ENCODE measurements at places on chromosomes 7 and 10.
A peak's percentile ranks its signal among the peaks of the same experiment; 100 is the strongest.

DNA sequence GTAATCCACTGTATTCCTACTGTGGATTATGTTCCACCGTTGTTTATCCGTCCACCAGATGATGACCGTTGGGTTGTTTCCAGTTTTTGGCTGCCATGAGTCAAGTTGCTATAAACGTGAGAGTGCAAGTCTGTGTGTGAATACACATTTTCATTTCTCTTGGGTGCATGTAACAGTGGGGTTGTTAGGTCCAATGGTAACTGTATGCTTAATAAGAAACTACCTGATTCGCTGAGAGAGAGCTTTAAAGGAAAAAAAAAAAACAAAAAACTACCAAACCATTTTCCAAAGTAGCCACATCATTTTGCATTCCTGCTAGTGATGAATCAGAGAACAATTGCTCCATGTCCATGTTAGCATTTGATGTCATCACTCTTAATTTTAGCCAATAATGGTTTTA lies 15.9 kb downstream of the UBN2 start:
- DNase-seq = no peak

- no peak for DNase-seq
These were observed 23.9 kb upstream of the REEP3 start for GRCh38 chr10:63497321-63497720.

DNA sequence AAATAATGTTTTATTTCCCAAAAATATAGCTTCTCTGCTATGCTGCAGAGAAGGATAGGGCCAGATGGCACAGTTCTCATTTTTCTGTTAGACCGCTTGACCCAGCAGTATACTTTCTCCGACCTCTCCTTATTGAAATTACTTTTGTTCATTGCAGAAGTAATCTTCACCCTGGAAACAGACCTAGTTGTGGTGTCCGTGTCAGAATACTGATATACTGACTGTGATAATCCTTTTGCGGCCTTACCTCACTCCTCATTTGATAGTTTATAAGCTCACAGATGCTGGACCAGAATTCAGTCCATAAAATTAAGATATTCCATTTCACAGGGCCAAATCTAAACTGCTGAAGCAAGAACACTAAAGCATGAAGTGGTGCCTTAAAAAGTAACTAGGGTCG lies 260.6 kb upstream of the DKK1 start:
- DNase-seq = no peak

DNA sequence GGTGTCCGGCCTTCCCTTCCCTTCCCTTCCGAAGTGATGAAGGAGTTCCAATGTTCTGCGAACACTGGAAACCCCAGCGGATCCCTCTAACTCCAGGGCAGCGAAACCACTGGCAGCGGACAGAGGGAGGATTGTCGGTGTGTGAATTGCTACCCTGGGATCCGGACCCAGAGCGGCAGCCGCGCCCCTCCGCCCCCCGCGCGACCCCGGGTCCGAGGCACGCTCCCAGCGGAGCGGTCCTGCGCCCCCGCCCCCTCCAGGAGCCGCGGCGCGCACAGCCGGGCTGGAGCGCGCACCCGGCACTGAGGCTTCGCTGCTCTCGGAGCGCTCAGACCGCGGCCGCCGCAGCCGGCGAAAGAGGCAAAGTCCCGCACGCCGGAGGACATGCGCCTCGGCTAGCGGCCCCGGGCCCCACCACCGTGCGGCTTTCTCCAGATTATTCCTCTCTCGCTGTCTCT lies at the start of gene PTPRZ1:
TSS of gene PTPRZ1 (plus strand) at position 331 of the 458 bp plus-strand sequence. CDS start 339 bp downstream, outside the sequence.
- no peak for DNase-seq

DNA sequence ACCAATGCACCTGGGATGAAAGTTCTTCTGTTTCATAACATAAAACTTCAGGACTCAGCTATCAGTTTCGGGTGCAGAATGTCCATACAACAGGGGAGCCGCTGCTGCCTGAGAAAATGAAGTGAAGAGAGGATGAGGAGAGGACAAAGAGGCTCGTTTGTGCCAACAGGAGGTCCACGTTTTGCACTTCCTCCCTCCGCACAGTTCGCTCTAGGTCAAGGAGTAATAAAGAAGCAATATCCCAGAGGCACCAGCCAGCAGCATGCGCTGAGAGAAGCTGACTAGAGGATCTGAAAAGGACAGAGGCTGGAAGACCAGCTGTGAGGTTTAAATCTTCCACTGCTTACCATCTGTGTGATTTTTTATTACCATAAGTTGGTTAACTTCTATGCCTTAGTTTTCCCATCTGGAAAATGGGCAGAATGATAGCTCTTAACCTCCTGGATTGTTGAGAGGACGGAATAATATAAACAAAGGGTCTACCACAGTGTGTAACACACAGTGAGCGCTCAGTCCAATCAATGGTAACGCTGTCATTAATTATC lies 709 bp downstream of the GPAM start:
- no peak for DNase-seq

GRCh38 chr7:70456719-70457118 lies 675.2 kb upstream of the GALNT17 start:
- no peak for DNase-seq

GRCh38 chr7:35185908-35186731 lies 67.8 kb downstream of the TBX20 start:
- DNase-seq = no peak

GRCh38 chr7:132113536-132114371 lies 462.5 kb downstream of the PLXNA4 start:
- DNase-seq = no peak

DNA sequence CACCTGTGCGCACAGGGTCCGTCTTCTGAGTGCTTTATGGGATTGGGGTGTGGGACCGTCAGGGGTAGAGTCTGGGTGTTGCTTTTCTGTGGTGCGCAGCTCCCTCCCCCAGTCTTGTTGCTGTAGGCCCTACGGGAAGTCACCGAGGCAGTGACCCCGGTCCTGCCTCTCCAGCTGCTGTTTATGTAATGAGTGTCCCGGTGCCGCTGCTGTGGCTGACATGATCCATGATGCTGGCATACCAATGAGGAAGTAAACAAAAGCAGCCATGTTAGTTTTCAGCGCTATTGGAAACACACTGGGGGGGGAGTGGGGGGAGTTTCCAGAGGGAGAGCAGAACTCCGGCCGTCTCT lies 1.1 kb downstream of the TRIM8 start:
- DNase-seq = peak; percentile 36

- no peak for DNase-seq
These were observed 172.6 kb upstream of the BET1 start for GRCh38 chr7:94176694-94177200.

DNA sequence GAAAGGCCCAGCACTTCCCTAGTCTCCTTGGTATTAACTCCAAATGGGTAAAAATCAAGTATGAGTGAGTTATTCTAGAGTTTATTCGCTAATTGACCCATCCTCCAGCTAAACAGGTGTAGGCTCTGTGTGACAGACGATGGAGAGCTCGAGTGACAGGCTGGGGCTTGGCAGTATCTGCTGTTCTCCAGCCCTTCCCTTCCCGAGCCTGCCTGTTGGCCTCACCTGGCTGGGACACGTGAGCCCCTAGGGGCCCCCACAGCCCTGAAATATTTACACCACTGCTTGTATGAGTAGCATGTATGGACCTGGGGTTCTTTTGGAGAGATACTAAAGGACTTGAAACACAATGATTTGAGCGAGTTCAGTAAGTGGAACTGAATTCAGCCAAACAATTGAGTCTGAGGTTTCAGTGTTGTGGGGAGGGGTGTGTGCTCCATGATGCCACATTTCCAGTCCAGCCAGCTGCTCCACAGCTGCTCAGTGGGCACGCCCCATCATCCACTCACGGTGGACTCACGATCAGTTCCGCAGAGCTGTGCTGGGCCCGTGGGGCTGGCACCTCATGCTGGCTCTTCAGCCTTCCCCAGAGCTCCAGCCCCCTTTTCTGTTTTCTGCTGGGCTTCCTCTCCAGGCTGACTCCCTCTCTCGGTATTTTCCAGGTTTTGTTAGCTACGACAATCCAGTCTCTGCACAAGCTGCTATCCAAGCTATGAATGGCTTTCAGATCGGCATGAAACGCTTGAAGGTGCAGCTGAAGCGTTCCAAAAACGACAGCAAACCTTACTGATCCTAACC lies 283.0 kb downstream of the USP6NL start:
- no peak for DNase-seq

- peak; percentile 8 for DNase-seq
These were observed 106.7 kb downstream of the SNX10 start for GRCh38 chr7:26398427-26398755.

DNA sequence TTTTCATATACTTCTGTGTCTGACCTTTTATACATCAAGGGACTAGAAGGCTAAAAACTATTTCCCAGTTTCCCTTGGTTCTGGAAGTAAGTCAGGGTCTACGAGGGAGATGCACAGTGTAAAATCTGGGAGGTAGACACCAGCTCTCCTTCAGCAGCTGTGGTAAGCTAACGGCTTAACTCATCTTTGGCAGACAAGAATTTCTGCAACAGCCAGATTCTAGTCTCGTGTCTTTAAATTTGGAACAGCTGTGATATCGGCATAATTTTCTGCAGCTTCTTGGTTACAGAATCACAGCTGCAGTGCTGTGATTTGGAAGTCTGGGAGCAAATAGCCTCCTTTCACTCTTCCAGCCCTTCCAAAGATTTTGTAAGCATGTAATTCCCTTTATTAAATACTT lies 37.4 kb upstream of the ABCB4 start:
- DNase-seq = no peak

- DNase-seq = no peak
These were observed 18.9 kb upstream of the TMEM273 start for GRCh38 chr10:49207113-49207512.

DNA sequence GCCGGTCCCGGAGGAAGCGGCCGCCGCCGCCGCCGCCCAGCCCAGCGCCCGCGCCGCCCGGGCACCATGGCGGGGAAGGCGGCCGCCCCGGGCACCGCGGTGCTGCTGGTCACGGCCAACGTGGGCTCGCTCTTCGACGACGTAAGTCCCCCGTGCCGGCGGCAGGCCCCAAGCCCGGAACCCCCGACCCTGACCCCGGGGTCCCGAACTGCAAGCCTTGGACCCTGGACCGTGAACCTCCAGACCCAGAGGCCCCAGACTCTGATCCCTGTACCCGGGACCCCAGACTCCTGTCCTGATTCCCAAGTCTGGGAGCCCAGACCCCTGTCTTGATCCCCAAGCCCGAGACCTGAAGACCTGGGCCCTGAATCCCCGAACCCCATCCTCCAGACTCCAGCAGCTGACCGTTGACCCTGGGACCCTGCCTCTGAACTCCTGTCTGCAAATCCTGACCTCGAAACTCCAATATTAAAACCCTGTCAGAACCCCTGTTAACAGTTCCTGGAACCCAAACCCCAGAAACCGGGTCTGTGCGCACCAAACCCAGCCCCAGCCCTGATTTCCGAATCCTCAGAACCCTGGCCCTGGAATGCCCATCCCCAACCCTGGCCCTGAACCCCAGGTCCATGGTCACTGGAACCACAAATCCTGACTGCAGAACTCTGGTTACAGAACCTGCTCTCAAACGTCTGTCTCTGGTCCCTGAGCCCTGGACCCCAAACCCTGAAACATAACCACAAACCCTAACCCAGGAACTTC lies 623 bp downstream of the INPP5A start:
- no peak for DNase-seq

- DNase-seq = no peak
These were observed 117.2 kb downstream of the CUX1 start for GRCh38 chr7:101934618-101935017.

Data from activated CD4-positive, alpha-beta T cell treated with anti-CD3 and anti-CD28 coated beads for 4 hours (primary cell).